Activated CD8-positive, alpha-beta memory T cell treated with anti-CD3 and anti-CD28 coated beads, Interleukin-2, amount 10 ng/mL, durations not matched to agents 7 days and 5 days (primary cell): ENCODE measurements at places on chromosomes 5 and 9.

GRCh38 chr9:131609099-131609830, 63.9 kb downstream of the PRRT1B start:
- no peak for DNase-seq

DNA sequence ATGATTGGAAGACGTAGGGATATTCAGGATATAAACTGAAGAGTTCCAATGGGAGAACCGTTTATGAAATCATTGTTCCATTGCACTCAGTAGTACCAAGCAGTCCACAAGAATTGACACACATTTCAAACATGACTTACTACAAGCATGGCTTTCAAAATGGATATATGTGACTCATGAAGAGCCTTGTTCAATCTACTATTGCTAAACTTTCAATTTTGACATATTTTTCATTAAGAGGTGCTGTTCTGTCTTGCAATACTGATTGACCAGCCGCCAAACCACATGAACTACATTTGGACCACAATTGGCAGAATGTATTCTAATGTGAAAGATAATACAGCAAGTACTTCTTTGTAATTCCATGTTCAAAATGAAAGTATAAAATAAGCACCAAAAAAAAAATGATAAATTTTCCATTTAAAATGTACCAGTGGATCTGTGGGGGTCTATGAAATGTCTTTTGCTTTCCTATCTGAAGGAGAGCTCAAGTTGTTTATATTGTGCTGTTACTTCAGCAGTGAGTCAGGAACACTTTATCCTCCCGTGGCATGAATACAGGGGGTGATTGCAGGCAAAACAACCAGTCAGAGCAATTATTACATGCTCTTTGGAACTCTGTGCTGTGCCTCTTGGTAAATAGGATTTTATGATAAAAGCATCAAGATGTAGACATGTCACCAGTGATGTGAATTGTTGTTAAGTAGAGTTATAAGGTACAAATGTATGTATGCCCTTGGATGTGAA, 366.0 kb downstream of the ARRDC3 start:
- DNase-seq, result no peak

- DNase-seq, result no peak
Measured at GRCh38 chr9:36902080-36902716, 131.9 kb downstream of the PAX5 start.

DNA sequence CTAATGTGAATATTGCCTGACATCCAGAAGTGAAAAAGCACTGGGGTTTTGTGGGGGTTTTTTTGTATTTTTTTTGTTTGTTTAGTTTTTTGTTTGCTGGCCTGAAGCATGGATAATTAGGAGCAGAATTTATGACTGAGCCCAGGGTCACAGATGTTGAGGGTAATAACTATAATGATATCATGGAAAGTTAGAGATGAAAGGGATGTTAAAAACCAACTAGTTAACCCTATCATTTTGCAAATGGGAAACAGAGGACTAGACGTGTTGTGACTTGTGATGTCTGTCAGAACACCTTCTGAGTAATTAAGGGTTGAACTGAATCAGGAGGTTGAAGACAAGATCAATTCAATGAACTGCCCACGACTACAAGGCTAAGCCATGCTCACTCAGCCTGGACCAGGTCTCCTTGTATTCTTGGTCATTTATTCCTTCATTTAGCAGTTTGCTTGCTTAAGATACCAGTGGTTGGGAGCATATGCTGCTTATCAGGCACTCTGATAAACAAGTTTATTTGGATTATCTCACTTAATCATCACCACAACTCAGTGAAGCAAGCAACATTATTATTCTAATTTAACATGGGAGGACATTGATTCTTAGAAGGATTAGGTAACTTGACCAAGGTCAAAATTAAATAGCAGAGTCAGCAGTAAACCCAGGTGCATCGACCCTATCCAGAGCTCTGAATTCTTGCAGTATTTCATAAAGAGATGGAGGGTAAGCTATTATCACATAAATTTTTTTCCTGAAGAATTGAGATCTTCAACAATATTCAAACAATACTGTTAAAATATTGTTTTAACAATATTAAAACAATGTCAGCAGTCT, 75.7 kb upstream of the PIK3R1 start:
- DNase-seq, result no peak

DNA sequence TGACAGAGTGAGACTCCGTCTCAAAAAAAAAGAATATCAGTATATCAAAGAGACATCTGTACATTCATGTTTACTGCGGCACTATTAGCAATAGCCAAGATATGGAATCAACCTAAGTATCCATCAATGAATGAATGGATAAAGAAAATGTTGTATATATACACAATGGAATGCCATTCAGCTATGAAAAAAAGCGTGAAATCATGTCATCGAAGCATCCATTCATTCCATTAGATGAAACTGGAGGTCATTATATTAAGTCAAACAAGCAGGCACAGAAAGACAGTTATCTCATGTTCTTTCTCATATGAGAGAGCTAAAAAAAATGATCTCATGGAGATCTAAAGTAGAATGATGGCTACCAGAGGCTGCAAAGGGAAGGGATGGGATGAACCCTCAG, 180.9 kb upstream of the TLX3 start:
- no peak for DNase-seq

- no peak for DNase-seq
Measured at GRCh38 chr9:133960568-133961129, 31.5 kb downstream of the VAV2 start.

- no peak for DNase-seq
Measured at GRCh38 chr5:43553381-43553780, 3.5 kb downstream of the PAIP1 start.

DNA sequence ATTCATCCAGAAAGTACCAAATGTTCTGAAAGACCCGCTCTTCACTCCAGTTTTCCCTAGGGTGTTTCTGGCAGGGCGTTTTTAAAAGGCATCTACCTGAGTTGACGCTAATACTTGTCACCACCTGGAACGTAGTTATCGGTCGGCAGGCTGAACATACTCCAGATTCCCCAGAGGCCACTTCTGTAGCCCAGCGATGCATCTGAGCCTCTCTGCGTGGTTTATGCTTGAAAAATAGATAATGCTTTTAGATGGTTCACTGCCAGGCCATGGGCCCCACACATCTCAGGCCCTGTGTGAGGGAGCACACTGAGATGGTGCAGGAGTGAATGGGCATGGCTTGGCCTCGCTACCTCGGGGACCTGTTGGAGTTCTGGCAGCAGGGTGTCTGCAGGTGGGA, 33.0 kb upstream of the NCS1 start:
- no peak for DNase-seq

GRCh38 chr9:89528540-89528939, 30.6 kb upstream of the SEMA4D start:
- DNase-seq, result no peak

DNA sequence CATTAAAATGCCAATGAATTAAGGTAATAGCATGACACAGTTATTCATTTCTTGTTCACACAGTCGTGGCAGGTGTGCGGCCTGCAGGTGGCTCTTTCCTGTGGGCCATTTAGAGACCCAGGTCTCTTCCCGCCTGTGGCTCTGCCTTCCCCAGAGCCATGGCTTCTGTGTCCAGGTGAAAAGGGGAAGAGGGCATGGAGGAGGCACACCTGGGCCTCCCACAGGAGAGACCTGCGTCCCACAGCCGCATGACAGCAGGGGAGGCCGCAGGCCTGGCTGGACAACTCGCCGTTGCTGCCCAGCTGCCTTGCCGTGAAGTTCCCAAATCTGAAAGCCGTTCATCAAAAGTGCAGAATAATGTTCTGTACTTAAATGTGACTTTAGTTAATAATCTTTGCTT, 14.4 kb upstream of the PLEKHG4B start:
- DNase-seq, result no peak
